ENCODE measurements at places on chromosomes 11 and 22.

- no peak for ATAC-seq
Measured at GRCh38 chr22:46902998-46903916, 140.8 kb downstream of the TBC1D22A start.

GRCh38 chr11:18731949-18732821 is 6.2 kb upstream of the IGSF22 start:
- ATAC-seq, result peak; percentile 81

- peak; percentile 90 for ATAC-seq
Measured at GRCh38 chr22:19447330-19448075, at the start of gene C22orf39. TSS of gene C22orf39 (minus strand) at chr22:19447711. CDS start at chr22:19447688, 23 bp downstream.

DNA sequence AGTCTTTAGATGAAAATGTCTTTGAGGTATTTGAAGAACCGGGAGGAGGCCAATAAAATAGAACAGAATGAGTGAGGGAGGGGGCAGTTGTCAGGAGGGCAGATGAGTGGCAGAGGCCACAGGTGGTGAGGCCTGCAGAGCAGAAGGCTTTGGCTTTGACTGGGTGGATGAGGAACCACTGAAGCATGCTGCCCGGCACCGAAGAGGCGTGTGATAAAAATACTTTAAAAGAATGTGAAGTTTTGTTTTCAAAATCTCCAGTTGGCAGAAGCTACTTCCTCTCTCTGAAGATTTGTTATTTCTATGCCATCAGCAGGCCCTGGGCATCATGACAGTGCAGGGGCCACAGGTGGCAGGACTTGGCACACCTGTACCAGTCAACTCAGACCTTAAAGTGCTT is 6.3 kb downstream of the MS4A12 start:
- no peak for ATAC-seq

- ATAC-seq, result no peak
Measured at GRCh38 chr11:7515447-7515886, 1.7 kb downstream of the PPFIBP2 start.

DNA sequence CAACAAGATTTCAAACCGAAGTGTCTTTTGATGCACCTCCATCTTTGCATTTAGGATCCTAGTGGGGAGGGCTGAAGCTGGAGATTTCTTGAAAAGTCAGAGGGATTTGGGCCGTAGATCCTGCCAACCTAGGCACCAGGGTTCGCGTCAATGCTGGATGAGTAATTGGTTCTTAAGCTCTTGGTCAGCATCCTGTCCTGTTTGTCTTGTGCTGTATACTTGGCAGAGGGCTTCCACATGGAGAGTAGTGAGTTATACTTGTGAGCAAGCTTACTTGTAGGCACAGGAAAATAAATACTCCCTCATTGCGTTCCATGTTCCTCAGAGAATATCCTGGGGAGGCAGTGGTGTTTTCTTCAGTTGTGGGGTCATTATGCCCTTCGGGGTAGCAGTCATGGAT is 12.6 kb downstream of the INSC start:
- ATAC-seq, result no peak

GRCh38 chr11:19961225-19961624 is 199.1 kb downstream of the DBX1 start:
- ATAC-seq, result no peak

- ATAC-seq, result no peak
Measured at GRCh38 chr11:86050196-86050709, 18.6 kb downstream of the PICALM start.

DNA sequence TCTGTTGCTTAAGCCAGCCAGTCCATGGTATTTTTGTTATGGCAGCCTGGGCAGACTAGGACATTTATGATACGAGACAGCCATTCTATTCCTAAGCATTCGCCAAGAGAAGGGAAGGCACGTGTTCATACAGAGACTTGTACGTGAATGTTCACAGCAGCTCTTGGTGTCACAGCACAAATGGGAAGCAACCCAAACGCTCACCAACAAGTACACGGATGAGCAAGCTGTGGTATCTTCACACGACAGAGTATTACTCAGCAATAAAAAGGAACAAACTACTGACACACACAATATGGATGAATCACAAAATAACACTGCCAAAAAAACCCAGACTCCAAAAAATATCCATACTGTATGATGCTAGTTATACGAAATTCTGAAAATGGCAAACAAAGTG is 85.1 kb downstream of the PHF21B start:
- no peak for ATAC-seq

DNA sequence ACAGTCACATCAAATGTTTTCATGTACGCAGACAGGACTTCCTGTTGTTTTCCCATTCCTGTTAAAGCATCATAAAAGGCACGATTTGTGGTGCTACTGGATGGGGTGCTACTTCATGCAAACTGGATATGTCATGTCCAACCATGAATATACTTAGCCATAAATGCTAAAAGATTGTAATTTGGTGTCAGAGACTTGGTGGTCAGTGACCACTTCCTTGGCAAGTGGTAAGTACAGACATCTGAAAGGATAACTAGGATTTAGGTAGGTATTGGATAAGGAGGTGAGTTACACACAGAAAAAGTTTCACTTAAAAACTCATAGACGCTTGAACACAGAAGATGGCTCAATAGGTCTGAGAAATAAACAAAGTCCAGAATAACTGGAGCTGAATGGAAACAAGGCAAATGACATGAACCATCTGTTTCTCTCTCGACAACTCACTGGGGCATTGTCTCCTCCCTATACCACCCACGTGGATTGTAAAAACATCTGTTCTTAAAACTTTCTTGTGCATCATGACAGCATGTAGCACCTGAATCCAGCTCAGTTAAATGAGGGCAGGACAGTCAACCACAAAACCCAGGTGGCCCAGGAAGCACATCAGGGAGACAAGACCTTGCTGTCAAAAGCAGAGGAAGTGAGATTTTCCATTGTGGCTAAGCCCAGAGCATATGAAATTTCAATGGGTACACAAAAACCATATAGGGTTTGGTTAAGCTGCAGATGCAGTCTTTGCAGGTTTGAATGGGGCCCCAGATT is 22.1 kb upstream of the IGLL5 start:
- ATAC-seq, result no peak

- ATAC-seq, result no peak
Measured at GRCh38 chr22:20026204-20026908, 5.4 kb downstream of the TANGO2 start.

GRCh38 chr11:133892126-133892525 is 46.8 kb upstream of the SPATA19 start:
- no peak for ATAC-seq

- ATAC-seq, result peak; percentile 70
Measured at GRCh38 chr11:71372693-71373657, 75.2 kb downstream of the DHCR7 start.

DNA sequence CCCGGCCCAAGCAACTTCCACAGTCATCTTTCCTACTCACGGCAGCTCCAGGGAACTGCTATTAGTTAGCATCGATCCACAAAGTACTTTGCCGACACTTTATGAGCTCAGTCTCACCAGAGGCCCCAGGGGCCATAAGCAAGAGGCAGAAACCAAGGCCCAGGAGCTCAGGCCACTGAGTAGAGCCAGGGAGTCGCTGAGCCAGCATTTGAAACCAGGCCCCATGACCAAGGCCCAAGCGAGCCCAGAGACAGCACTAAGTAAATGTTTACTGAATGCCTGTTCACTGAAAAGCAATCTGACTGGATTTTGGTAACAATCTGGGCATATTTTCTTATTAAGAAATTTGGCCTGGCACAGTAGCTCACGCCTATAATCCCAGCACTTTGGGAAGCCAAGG is 43.3 kb downstream of the ARRB1 start:
- no peak for ATAC-seq

GRCh38 chr11:130854483-130854882 is 61.8 kb downstream of the SNX19 start:
- no peak for ATAC-seq

GRCh38 chr22:35437049-35437448 is 37.1 kb downstream of the MCM5 start:
- no peak for ATAC-seq

DNA sequence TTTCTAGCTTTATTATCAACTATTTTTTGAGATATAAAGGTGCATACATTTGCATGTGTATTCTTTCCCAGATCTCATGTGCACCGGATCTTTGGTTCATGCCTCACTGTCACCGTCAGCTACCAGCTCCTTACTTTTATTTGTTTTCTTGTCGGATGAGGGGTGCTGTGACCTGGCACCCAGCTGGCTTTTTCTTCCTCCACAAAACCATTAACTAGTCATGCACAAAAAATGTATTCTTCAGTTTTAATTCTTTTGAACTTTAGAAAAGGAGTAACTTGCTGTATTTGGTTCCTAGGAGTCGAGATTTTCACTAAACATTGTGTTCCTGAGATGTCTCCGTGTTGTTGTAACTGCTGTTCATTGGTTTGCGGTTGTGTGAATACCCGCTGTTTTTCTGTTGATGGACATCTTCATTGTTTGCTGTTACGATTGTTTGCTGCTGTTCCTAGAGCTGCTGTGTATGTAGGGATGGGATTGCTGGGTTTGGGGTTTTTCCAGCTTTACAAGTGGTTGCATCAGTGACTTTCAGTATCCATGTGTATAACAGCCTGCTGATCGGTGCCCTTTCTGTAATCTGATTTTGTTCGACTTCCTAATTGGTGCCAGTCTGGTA is 39.4 kb downstream of the MOV10L1 start:
- ATAC-seq, result peak; percentile 63

DNA sequence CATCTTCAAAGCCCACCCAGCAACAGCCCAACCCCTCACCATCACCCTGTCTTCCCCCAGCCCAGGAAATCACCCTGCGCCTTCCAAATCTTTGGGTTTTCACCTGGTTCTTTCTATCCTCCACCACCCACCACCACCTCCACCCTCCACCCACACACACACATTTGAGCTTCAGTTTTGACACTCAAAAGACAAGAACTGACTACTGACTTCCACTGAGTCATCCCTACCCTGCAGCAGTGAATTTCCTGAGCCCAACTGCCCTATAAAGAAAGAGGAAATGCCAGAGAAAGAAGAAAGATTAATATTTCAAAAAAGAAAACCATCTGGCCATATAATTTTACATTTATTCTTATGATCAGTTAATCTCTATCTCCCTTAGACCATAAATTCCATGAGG is 137.5 kb downstream of the CHST1 start:
- no peak for ATAC-seq

- ATAC-seq, result peak; percentile 74
Measured at GRCh38 chr11:95764267-95764898, 25.2 kb downstream of the FAM76B start.

- ATAC-seq, result no peak
Measured at GRCh38 chr11:9251311-9251710, 13.8 kb downstream of the DENND5A start.

- ATAC-seq, result no peak
Measured at GRCh38 chr11:104333977-104334376, 170.0 kb upstream of the PDGFD start.

GRCh38 chr22:27580311-27580897 is 221.2 kb downstream of the MN1 start:
- ATAC-seq, result no peak

GRCh38 chr11:67261946-67262681 is 4.2 kb upstream of the GRK2 start:
- no peak for ATAC-seq

DNA sequence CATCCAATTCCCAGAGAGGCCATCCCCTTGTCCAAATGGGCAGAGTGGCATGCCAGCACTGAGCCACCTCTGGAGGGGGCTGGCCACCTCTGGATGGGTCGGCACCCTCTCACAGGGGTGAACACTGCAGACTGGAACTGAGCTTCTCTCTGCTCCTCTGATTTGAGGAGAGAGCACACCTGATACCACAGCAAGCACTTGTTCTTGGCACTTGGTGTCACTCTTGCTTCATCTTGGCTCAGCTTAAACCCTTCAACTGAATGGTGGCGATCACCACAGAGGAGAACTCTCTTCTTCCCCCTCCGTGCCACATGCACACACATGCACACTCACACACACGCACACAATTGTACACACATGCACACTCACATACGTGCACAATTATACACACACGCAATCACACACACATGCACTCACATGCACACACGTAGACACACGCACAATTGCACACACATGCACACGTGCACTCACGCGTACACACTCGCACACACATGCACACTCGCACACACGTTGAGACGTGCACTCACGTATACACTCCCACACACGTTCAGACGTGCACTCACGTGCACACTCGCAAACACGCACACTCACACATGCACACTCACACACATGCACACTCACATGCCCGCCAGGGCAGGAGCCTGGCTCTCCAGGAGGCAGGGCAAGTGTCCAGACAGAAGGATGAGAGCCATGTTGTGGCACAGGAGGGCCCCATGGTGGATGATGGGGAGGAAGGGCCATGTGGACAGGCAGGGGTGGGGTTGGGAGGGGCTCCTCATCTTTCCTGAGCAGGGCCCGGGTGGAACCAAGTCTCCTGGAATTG is 23.4 kb downstream of the OVOL1 start:
- ATAC-seq, result no peak

DNA sequence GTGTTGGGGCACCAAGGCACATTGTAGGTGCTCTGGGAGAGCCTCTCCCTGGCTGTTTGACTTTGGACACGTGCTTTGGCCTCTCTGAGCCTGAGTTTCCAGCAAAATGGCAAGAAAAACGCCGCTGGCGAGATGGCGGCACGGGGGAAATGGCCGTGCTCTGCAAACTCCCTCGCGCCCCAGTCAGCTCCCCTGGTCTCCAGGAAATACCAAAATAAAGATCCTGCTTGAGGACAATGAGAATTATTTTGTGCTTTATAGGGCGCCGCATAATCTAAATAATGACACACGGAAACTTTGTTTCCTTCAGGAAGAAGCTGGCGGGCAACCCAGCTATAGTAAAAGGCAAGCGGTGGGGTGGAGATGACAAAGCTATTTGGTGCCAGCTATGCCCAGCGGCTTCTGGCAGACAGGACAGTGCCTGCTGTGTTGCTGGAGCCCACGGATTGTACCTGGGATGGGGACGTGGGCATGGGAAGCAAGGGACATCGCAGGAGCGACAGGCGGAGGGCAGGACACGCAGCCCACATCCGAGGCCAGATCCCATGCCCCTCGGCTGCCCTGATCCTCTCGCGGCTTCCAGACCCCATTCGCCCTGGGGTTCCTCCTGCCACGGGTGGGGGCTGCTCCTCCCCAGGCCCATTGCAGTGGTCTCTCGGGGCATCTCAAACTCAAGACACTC is 26.3 kb upstream of the RFPL3 start:
- no peak for ATAC-seq

GRCh38 chr22:35561796-35562526 is 21.3 kb downstream of the RASD2 start:
- ATAC-seq, result peak; percentile 28

- peak; percentile 30 for ATAC-seq
Measured at GRCh38 chr11:134266440-134266839, 9.7 kb upstream of the GLB1L3 start.

GRCh38 chr11:19753451-19754106 is 40.9 kb downstream of the NAV2 start:
- peak; percentile 61 for ATAC-seq

- ATAC-seq, result peak; percentile 52
Measured at GRCh38 chr11:64121663-64122410, 44.1 kb downstream of the MACROD1 start.
